CD8-positive, alpha-beta memory T cell (primary cell): ENCODE measurements at places on chromosomes 1 and 21. TPM values are rescaled to one million over a fixed set of nuclear protein-coding genes. Genes with fewer than 3 reads are reported as not detected.
A peak's percentile ranks its signal among the peaks of the same experiment; 100 is the strongest.

RCC2 gene
- total RNA-seq, result 156 TPM

- H3K27me3 ChIP-seq, result peaks cover 4% of the 10 kb centered on the region
- DNase-seq, result no peak
- no peak overlapping the region for H3K4me3 ChIP-seq
- H3K36me3 ChIP-seq, result no peaks in the 10 kb centered on the region
- H3K4me1 ChIP-seq, result peaks cover 6% of the 10 kb centered on the region
- H3K27ac ChIP-seq, result no peak overlapping the region
Measured at GRCh38 chr21:42621166-42621818, 32.1 kb upstream of the PDE9A start.

KAZN gene
- total RNA-seq, result 0.18 TPM

DNA sequence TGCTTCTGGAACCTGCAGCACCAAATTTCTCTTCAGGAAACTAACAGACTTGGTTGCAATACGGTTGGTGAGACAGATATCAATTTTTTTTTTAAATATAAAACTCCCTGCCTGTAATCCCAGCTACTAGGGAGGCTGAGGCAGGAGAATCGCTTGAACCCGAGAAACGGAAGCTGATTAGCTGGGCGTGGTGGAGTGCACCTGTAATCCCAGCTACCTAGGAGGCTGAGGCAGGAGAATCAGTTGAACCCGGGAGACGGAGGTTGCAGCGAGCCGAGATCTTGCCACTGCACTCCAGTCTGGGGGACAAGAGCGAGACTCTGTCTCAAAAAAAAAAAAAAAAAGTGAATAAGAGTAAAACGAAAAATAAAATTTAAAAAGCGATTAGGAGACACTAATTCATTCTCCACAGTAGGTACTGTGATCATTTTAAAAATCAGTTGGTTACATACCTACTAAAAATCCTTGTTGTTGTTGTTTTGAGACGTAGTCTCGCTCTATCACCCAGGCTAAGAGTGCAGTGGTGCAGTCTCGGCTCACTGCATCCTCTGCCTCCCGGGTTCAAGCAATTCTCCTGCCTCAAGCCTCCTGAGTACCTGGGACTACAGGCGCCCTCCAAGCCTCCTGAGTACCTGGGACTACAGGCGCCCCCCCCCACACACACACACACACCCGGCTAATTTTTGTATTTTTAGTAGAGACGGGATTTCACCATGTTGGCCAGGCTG is 796 bp upstream of the RBM8A start:
- H3K27ac ChIP-seq, result peak overlapping the region; percentile 93
- peaks cover 37% of the 10 kb centered on the region for H3K4me1 ChIP-seq
- peaks cover 9% of the 10 kb centered on the region for H3K36me3 ChIP-seq
- peak overlapping the region; percentile 89 for H3K4me3 ChIP-seq
- no peaks in the 10 kb centered on the region for H3K27me3 ChIP-seq

- no peak for DNase-seq
- H3K36me3 ChIP-seq, result no peaks in the 10 kb centered on the region
- H3K27ac ChIP-seq, result no peak overlapping the region
- no peaks in the 10 kb centered on the region for H3K27me3 ChIP-seq
- no peak overlapping the region for H3K4me3 ChIP-seq
Measured at GRCh38 chr21:38995071-38995669, 188.1 kb downstream of the PSMG1 start.

DNA sequence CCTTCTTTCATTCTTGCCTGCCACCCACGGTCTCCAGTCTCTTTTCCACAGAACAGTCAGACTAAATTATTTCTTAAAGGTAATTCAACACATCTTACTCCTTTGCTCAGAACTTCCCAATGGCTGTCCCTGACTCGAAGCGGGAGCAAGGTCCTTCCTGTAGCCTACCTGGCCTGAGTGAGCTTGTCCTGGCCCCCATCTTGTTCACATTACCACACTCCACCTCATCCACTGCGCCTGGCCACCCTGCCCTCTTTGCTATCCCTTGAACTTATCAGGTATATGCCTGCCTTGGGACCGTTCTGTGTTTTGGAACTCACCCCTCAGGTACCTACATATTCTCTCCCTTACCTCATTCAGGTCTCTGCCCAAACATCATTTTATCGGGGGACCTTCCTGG is 13.3 kb upstream of the GLIS1 start:
- H3K27ac ChIP-seq, result no peak overlapping the region
- DNase-seq, result no peak
- no peak overlapping the region for H3K4me3 ChIP-seq
- no peaks in the 10 kb centered on the region for H3K4me1 ChIP-seq
- no peaks in the 10 kb centered on the region for H3K27me3 ChIP-seq
- no peaks in the 10 kb centered on the region for H3K36me3 ChIP-seq

ZRANB2 gene
- 98.6 TPM for total RNA-seq

LIN28A gene
- not detected for total RNA-seq

GRCh38 chr21:32585042-32585710 is at the start of gene TCP10L:
TCP10L (minus strand) TSS chr21:32585523; CDS start chr21:32584304, 1,219 bp downstream.
- no peaks in the 10 kb centered on the region for H3K4me1 ChIP-seq
- no peak within 1 kb of the TSS for H3K4me3 ChIP-seq
- H3K27me3 ChIP-seq, result no peaks in the 10 kb centered on the region
- no peaks in the 10 kb centered on the region for H3K36me3 ChIP-seq
- H3K27ac ChIP-seq, result no peak within 1 kb of the TSS
